Ovary (tissue), 10 donors: ENCODE measurements at places on chromosomes 7 and 10. TPM values are rescaled to one million over a fixed set of nuclear protein-coding genes. Genes with fewer than 3 reads are reported as not detected.

PIP gene
- total RNA-seq = not detected

STK32C gene
- 10.2 TPM for total RNA-seq

CPA2 gene
- not detected for total RNA-seq

ACSL5 gene
- 21.2 TPM for total RNA-seq

GRCh38 chr10:108323274-108323798 lies 1158.8 kb upstream of the SORCS1 start:
- H3K36me3 ChIP-seq = no peaks in the 10 kb centered on the region
- H3K4me1 ChIP-seq = no peaks in the 10 kb centered on the region
- no peak for DNase-seq

GRCh38 chr7:35726654-35727053 lies 31.7 kb upstream of the HERPUD2 start:
- no peaks in the 10 kb centered on the region for H3K27me3 ChIP-seq
- no peak overlapping the region for H3K27ac ChIP-seq
- no peaks in the 10 kb centered on the region for H3K36me3 ChIP-seq
- H3K4me1 ChIP-seq = peaks cover 4% of the 10 kb centered on the region

DNA sequence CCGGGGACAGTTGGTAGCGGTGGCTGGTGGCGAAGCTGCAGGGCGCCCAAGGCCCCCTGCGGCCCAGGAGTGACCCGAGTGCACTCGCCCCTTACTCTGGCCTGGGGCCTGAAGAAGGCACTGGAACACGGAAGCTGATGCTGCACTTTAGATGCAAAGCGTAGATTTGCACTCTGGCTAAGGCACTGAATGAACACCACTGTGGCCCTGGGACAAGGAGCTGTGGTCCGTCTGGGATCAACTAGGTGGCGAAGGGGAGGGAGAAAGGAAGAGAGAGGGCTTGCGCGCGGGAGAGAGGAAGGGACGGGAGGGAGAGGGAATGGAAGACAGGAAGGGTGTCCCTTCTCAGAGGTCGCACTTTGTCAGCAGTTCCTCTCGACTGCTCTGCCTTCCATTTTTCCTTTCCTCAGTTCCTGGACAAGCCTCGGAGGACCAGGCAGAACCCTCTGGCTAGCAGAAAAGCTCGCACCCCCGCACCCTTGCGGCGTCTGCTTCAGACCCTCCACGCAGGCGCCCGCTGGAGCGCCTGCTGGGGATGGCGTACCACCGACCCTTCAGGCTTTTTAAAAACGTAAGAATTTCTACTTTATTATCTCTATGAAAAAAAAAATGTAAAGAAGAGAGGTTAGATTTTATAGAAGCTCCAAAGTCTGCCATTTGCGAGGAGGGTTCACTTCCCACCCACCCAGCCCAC lies 1.2 kb downstream of the FERD3L start:
- H3K36me3 ChIP-seq = no peaks in the 10 kb centered on the region
- no peaks in the 10 kb centered on the region for H3K4me1 ChIP-seq
- no peak for DNase-seq
- H3K4me3 ChIP-seq = no peak overlapping the region
- H3K27ac ChIP-seq = no peak overlapping the region

GRCh38 chr10:69814251-69814650 lies 12.5 kb downstream of the COL13A1 start:
- no peak overlapping the region for H3K4me3 ChIP-seq
- H3K27me3 ChIP-seq = no peaks in the 10 kb centered on the region
- H3K4me1 ChIP-seq = no peaks in the 10 kb centered on the region
- no peak for DNase-seq

- no peaks in the 10 kb centered on the region for H3K4me1 ChIP-seq
- no peak overlapping the region for H3K27ac ChIP-seq
- no peak for DNase-seq
- H3K36me3 ChIP-seq = no peaks in the 10 kb centered on the region
- no peaks in the 10 kb centered on the region for H3K27me3 ChIP-seq
- no peak overlapping the region for H3K4me3 ChIP-seq
Observed at GRCh38 chr7:157587805-157588560, 251.2 kb downstream of the DNAJB6 start.

- H3K4me3 ChIP-seq = no peak overlapping the region
- H3K27me3 ChIP-seq = no peaks in the 10 kb centered on the region
- no peak for DNase-seq
Observed at GRCh38 chr10:90965720-90966119, 44.8 kb upstream of the ANKRD1 start.

DNA sequence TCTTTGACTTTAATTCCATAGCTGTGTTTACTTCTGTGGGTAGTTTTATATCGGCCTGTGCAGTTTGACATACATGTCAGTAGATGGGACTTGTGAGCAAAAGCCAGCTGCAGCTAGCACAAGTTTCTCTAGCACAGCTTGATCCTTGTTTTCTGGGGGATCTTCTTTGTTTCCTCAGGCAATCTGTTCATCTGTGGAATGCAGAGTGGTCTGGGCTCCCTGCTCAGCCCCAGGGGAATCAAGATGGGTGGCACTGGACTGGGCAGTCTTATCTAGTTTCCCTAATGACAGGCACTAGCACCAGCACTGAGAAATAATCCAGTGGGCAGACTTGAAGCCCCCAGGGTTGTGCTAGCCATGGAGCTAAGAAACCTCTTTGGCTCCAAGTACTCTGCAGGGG lies 40.8 kb downstream of the CYP2C19 start:
- H3K27me3 ChIP-seq = no peaks in the 10 kb centered on the region
- H3K27ac ChIP-seq = no peak overlapping the region
- no peak overlapping the region for H3K4me3 ChIP-seq
- no peaks in the 10 kb centered on the region for H3K4me1 ChIP-seq

DNA sequence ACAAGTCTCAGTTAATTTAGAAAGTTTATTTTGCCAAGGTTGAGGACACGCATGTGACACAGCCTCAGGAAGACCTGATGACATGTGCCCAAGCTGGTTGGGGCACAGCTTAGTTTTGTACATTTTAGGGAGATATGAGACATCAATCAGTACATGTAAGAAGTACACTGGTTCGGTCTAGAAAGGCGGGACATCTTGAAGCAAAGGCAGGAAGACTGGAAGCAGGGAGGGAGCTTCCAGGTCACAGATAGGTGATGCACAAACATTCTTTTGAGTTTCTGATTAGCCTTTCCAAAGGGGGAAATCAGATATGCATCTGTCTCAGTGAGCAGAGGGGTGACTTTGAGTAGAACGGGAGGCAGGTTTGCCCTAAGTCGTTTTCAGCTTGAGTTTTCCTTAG lies 29.4 kb upstream of the LANCL2 start:
- H3K36me3 ChIP-seq = no peaks in the 10 kb centered on the region
- no peak for DNase-seq
- H3K27ac ChIP-seq = no peak overlapping the region
- no peaks in the 10 kb centered on the region for H3K27me3 ChIP-seq

- H3K27me3 ChIP-seq = no peaks in the 10 kb centered on the region
- H3K4me3 ChIP-seq = no peak overlapping the region
- no peaks in the 10 kb centered on the region for H3K4me1 ChIP-seq
- no peak overlapping the region for H3K27ac ChIP-seq
- DNase-seq = no peak
- no peaks in the 10 kb centered on the region for H3K36me3 ChIP-seq
Observed at GRCh38 chr10:68301790-68302502, 29.9 kb upstream of the HNRNPH3 start.

DNA sequence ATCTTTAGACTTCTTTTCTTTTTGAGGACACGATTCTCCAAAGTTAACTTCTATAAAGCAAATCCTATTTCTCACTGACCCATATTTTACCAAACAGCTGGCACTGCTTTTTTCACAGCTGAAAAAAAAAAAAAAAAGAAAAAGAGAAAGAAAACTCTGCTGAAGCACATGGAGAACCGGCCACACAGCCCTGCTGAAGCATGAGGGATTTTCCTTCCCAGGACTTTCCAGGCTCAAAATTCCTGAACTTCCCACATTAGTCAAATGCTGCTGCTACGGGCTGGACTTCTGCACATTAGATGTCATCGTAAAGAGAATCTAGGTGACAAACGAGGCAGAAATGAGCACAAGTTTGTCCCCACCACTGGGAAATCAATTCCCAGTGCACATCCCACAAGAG lies 25.2 kb downstream of the HIPK2 start:
- H3K27ac ChIP-seq = no peak overlapping the region

GRCh38 chr10:3354174-3354900 lies 181.8 kb upstream of the PITRM1 start:
- no peaks in the 10 kb centered on the region for H3K4me1 ChIP-seq
- no peaks in the 10 kb centered on the region for H3K36me3 ChIP-seq
- H3K4me3 ChIP-seq = no peak overlapping the region
- no peak for DNase-seq
- H3K27ac ChIP-seq = no peak overlapping the region

- H3K27me3 ChIP-seq = no peaks in the 10 kb centered on the region
- peaks cover 19% of the 10 kb centered on the region for H3K4me1 ChIP-seq
- no peak for DNase-seq
- H3K36me3 ChIP-seq = no peaks in the 10 kb centered on the region
- H3K27ac ChIP-seq = no peak overlapping the region
Observed at GRCh38 chr10:79268742-79269141, 78.5 kb upstream of the PPIF start.

GRCh38 chr7:98254951-98255610 lies 3.0 kb upstream of the TECPR1 start:
- H3K4me1 ChIP-seq = peaks cover 10% of the 10 kb centered on the region
- H3K27ac ChIP-seq = no peak overlapping the region
- no peak overlapping the region for H3K4me3 ChIP-seq
- H3K27me3 ChIP-seq = no peaks in the 10 kb centered on the region

DNA sequence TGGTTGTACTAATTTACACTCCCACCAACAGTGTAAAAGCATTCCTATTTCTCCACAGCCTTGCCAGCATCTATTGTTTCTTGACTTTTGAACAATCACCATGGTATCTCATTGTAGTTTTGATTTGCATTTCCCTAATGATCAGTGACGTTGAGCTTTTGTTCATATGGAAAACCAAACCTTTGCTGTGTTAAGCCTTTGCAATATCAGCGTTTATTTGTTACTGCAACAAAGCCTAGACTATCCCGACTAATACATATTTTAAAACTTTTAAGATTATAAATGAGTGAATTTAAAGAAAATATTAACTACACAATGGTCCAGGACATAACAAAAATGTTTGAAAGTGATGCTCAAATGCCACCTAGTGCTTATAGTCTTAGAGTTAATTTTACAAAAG lies 26.6 kb downstream of the TRIL start:
- peaks cover 2% of the 10 kb centered on the region for H3K4me1 ChIP-seq
- H3K27me3 ChIP-seq = no peaks in the 10 kb centered on the region
- no peak overlapping the region for H3K4me3 ChIP-seq
- H3K27ac ChIP-seq = no peak overlapping the region

GRCh38 chr10:101660256-101660655 lies 34.7 kb downstream of the FBXW4 start:
- DNase-seq = no peak
- no peaks in the 10 kb centered on the region for H3K4me1 ChIP-seq
- H3K4me3 ChIP-seq = no peak overlapping the region
- no peaks in the 10 kb centered on the region for H3K36me3 ChIP-seq
- no peak overlapping the region for H3K27ac ChIP-seq

GRCh38 chr7:8056439-8056838 lies 87.8 kb downstream of the GLCCI1 start:
- no peaks in the 10 kb centered on the region for H3K4me1 ChIP-seq
- no peaks in the 10 kb centered on the region for H3K27me3 ChIP-seq
- H3K4me3 ChIP-seq = no peak overlapping the region
- H3K27ac ChIP-seq = no peak overlapping the region
- no peaks in the 10 kb centered on the region for H3K36me3 ChIP-seq
- DNase-seq = no peak

DNA sequence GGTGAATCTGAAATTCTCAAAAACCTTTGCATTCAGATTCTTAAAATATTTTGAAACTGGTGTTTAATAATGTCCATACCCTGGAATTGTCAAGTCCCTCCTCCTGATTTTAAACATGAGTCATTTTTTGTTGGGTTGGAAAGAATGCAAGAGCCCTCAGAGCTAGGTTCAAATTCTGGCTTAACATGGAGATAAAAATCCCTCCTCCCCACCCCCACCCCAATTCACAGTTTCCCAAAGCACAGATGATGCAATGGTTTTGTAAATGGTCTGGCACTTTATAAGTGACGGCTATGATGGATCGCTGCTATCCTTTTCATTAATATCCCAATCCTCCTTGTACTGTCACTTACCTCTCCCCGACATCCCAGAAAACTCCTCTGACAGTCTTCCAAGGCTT lies 332.8 kb downstream of the PLXNA4 start:
- no peak overlapping the region for H3K4me3 ChIP-seq
- no peaks in the 10 kb centered on the region for H3K27me3 ChIP-seq
- no peaks in the 10 kb centered on the region for H3K36me3 ChIP-seq
- no peaks in the 10 kb centered on the region for H3K4me1 ChIP-seq

DNA sequence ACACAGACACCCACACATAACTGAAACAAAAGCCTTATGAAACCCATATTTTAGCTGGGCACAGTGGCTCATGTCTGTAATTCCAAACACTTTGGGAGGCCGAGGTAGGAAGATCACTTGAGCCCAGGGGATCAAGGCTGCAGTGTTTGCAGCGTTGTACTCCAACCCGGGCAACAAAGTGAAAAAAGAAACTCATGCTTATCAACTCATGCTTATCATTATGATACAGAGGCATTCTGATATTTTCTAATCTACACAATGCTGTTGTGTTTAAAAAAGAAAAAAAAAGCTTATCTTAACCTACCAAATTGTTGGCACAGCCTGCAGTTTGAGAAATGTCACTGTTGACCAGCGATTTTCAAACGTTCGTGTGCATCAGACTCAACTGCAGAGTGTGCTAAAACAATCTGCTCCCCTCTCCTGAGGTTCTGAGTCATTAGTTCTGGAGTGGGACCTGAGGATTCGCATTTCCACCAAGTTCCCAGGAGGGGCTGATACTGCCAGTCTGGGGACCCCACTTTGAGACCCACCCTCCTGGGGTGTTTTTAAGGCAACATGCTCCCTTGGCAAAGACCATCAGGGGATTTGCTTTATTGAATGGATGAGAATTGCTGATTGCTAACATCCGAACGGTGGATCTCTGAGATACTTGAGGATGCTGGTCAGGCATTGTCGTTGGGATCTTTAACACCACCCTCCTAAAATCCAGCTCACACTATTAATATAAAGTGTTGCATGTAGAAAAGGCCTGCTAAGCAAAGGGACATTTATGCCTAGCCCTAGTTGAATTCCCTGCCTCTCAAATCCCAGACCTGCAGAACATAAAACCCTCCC lies 16.2 kb downstream of the CHST3 start:
- H3K27me3 ChIP-seq = no peaks in the 10 kb centered on the region
- no peak overlapping the region for H3K4me3 ChIP-seq
- H3K36me3 ChIP-seq = no peaks in the 10 kb centered on the region
- no peak overlapping the region for H3K27ac ChIP-seq

DNA sequence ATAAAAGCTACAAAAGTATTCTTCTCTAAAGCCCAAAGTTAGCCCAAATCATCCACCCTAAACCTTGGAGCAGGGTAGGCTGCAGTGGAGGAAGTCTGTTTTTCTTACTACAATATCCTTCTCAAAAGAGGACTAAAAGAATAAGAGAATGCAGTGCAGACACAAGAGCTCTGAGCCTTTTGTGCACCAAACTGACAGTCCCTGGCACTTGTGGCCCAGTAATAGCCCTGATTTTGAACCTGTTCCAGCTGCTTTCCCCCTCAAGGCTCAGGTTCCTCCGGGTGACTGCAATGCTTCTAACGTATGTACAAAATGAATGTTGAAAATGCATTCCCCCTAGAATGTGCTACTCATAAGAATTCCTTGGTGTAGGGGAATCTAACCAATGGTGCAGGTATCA lies 154.4 kb downstream of the JAZF1 start:
- no peaks in the 10 kb centered on the region for H3K36me3 ChIP-seq
- H3K27ac ChIP-seq = no peak overlapping the region
- H3K27me3 ChIP-seq = no peaks in the 10 kb centered on the region

GRCh38 chr10:43322331-43322730 lies 49.1 kb upstream of the FXYD4 start:
- H3K4me3 ChIP-seq = no peak overlapping the region
- no peaks in the 10 kb centered on the region for H3K27me3 ChIP-seq
- DNase-seq = no peak
- H3K36me3 ChIP-seq = no peaks in the 10 kb centered on the region
- H3K4me1 ChIP-seq = peaks cover 2% of the 10 kb centered on the region
